ENCODE measurements at places on chromosomes 7 and 10.

DNA sequence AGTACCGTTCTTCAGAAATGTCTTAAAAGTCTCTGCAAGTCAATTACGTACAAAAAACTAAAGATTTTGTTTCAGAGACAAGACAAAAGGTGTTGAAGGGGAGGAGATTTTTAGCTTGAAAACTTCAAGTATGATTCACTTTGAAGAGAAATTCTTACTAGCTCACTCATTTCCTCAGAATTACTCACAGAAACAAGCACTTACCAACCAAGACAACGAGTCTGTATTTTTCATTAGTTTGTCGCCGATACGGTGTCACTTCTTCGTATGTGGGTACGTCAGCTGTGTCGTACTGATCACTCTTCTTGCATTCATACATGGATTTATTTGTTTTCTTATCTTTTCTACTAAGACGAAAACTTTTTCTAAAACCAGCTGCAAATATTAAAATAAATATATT lies 90.6 kb upstream of the ODAD2 start:
- no peak for DNase-seq

DNA sequence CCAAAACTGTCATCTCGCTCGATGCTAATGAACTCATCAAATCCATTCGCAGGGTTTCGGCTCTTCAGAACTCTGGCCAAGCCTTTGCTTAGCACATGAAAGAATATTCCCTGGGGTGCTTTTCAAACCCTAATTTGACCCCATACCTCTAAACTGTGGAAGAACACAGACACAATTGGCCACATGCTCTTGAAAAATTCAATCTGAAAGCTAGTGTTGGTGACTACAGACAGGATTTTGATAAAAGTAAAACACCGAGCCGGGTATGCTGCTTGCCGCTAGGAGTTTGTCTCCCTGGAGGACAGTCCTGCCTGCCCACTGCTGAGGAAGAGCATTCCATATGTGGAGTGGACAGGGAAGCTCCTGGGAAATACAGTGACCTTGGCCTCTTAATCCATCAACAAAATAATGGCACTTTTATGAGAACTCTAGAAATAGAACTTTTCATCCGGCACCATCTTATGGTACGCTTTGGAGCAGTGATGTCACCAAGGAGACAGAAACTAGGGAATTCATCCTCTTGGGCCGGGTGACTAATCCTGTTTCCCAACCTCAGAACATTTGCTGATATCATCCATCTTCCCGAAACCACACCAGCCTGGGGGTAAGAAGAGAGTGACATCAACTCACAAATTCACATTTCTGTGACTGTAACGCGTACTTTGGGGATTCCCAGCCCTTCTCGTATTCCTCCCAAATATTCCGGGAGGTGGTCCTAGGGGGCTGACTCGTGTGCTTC lies 34.2 kb downstream of the MTURN start:
- no peak for DNase-seq

DNA sequence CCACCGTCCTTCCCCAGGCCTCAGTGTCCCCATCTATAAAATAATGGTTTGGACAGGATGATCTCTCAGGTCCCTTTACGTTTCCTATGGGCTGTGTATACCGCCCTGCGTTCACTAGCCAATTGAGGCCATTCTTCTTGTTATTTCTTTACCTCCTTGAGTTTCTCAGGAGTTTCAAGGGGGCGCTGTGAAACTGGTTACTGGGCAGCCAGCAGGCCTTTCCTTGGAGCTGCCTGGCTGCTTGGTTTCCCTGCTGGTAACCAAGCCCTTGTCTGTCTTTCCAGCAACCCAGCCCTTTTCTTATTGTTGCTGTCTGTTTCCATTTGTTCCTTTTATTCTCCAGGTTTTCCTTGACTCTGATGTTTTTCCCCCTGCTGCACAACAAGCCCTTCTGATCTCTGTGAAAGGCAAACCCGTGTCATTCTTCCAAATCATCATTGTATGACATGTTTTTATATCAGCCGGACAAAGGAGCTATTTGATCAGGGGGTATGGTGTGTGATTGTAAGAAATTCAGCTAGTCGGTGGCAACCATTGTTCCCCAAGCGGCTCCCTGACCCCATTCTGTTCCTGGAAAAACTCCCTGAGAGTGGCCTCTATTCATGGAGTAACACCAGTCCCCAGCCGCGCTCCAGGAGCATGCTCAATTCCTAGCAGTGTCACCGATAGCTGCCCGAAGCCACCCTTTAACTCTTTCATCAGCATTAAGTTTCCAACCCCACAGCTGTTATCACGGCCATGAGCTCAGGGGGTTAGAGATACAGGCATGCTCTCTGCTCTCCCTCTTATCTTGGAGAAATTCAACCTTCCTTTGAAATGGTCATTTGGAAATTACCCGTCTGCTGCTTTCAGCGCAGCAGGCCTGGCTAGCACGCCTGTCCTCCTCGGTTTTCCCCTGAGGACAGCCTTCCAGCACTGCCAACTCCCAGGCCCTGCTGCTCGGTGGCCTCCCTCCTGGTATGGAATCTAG lies 26.6 kb downstream of the FGF8 start:
- no peak for DNase-seq

DNA sequence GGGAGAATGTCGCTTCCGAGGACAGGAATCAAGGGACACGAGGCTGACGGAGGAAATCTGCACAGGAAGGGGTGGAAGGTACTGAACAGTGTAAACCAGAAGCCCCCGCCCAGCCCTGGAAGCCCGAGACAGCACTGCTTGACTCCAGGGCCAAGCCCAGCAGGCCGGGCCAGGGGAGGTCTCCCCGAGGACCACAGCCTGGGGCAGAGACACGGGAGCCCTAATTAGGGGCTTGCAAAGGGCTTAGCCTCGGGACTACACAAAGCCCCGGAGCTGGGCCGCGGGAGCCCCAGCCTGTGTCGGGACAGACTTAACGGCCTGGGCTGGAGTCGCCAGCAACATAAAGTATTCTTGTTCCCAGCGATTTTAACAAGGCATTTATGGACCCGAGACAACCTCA lies 50.8 kb downstream of the OAT start:
- no peak for DNase-seq

- DNase-seq, result no peak
These were observed 707.8 kb downstream of the XPNPEP1 start for GRCh38 chr10:109215291-109216075.

DNA sequence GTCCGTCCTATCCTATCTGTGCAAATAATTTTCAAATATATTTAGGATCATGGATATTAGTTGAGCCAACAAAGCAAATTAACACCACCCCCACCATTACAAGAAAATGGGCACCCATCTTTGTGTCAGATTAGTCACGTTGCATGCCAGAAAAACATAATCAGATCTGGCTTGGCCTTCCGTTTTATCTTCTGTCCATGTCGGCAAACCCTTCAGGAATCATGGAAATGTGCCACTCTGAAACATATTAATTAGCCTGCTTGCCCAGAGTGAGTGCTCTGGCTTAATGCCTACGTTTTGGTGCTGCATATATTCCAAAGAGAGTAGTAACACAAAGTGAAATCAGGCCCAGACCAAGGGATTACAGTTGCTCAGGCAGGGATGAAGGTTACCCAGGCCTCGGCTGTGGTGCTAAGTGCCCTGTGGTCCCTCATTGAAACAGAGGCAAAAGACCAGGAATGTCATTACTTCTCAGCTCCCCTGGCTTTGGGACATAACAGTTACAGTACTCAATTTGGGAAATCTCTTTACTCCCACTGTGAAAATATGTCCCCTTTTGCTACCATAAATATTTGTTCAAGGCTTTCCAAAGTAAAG lies 154.0 kb upstream of the LSM8 start:
- no peak for DNase-seq

DNA sequence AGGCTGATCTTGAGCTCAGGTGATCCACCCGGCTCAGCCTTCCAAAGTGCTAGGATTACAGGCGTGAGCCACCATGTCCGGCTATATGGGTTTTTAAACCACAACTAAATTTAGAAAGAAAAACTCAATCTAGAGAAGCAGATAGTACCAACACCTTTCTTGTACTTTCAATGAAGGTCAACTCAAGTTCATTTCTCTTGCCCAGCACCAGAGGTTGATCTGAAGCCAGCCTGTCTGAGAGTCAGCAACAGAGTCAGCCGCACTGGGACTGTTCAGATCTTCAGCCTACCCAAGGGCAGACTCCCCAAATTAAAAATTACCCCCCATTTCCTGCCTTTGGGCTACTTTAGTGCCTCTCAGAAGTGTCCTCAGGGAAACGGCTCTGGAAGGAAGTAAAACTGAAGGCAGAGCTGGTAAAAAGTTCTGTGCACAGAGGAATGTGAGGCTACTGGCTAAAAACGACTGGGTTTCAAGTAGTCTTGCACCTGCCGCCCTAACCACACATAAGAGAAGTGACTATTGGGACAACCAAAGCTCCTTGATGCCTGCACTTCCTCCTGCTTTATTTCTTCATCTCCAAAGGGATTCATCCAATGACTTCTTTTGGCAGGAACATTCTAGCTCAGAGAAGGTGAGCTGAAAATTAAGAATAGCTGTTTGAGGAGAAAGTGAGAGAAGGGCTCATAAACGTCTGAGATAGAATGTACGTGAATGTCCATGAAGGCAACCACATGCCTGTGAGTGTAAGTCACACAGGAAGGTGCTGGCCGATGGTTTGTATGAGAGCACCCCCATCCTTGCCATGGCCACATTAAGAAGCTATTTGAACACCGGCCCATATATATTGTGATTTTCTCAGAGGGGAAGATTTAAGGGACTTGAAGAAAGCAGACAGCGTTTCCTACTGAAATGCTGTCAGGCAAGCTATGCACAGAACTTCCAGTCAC lies 142.4 kb upstream of the PRR15 start:
- DNase-seq, result no peak

DNA sequence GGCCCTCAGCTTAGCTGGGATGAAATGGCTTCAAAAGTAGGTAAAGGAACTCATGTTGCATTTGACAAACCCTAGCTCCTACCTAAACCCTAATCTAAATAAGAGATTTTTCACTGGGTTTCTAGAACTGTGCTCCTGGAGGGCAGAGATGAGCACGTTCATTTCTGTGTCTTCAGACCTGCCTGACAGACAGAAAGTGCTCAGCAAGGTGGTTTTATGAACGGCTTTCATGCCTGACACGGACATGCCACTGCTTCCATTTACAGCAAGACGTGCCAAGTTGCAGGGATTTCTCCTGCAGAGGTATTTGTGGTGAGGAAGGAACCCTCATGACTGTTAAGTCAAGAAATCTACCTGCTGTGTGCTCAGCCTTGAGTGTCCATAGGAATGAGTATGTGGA lies 83.5 kb upstream of the KMT2C start:
- no peak for DNase-seq

- peak; percentile 68 for DNase-seq
These were observed 27.7 kb upstream of the NMT2 start for GRCh38 chr10:15196021-15196834.

GRCh38 chr7:110898516-110898915 lies 192.4 kb upstream of the LRRN3 start:
- no peak for DNase-seq

DNA sequence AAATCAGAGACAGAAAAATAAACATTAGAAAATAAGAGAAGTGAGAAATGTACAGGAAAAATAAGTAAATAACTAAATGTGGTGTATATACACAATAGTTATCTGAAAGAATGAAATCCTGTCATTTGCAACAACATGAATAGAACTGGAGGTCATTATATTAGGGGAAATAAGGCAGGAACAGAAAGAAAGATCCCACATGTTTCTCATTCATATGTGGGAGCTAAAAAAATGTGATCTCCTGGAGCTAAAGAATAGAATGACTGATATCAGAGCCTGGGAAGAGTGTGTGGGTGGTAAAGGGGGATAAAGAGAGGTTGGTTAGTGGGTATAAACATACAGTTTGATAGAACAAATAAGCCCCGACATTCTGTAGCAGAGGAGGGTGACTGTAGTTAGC lies 27.3 kb downstream of the PLXDC2 start:
- DNase-seq, result no peak

DNA sequence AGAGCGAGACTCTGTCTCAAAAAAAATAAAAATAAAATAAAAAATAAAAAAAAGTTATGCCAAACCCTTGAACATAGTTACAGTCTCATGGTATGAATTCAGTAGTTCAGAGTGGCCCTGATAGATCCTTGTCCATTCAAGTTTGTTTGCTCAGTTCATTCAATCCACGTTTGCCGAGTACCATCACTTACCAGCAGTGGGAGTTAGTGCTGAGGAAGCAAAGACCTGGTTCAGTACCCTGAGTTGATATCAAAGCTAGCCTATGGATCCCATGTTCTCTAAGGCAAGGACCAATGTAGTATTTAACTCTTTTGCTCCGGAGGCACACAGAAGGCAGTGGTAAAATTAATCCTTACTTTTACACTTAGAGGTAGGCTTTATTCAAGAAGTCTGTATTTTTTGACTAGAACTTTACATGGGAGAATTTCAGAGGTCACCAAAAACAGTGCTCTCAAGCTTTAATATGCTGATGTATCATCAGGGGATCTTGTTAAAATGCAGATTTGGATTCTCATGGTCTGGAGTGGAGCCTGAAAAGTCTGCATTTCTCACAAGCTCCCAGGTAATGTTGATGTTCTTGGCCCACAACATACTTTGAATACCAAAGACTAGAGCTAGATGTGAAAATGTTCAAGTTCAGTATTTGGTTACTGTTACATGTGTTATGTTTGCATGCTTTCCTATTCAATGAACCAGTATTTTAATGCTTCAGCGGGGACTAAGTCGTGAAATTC lies 38.1 kb upstream of the HBP1 start:
- DNase-seq, result no peak

- no peak for DNase-seq
These were observed 7.6 kb downstream of the AKR1D1 start for GRCh38 chr7:138083859-138084258.

DNA sequence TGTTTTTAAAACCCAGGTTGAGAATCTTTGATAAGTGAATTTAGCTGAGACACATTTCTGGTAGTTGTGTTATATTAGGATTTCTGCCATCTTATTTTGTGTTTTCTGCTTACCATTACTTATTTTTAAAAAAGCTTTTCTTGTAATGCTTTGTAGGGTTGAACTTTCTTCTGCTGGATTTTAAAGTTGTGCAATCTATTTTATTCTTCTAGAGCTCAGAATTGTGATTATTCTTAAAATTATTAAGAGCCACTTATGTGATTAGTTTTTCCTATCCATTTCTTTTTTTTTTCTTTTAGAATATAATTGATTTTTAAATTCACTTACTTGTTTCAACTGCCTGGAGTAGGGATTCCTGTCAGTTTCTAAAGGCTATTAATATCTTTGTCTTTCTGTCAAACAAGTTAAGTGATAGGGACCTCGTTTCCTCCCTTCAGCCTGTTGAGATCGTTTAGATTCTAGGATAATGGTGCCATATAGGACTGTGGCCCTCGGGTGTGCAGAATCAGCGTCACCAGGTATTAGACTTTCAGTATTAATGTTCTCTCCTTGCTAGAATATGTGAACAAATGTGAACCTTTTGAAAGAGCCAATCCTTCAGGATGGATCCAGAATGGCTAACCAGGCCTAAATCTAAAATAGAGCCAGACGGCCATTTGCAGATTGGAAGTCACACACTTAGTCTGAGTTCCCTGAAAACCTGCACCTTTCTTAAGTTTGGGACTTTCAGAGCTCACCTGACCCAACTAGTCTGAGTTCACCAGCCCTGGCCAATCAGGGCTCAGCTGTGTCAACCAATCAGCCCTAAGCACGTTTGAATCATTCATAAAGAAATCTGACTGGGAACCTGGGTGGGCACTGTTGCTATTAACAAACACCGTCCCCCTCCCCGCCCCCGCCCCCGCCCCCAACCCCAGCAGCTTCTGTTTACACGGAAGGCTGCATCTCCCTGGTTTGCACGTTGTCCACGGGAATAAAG lies 26.2 kb downstream of the CUX1 start:
- DNase-seq, result no peak

- no peak for DNase-seq
These were observed 23.6 kb downstream of the CFAP46 start for GRCh38 chr10:132918617-132919373.
